ENCODE measurements at places on chromosomes 3 and 15. TPM values are rescaled to one million over a fixed set of nuclear protein-coding genes. Genes with fewer than 3 reads are reported as not detected.

The STAB1 gene
- polyA plus RNA-seq, result 0.10 TPM

The ACKR4 gene
- polyA plus RNA-seq, result 0.10 TPM

The TMEM207 gene
- not detected for polyA plus RNA-seq

The BHLHE40 gene
- polyA plus RNA-seq, result 64.4 TPM

DNA sequence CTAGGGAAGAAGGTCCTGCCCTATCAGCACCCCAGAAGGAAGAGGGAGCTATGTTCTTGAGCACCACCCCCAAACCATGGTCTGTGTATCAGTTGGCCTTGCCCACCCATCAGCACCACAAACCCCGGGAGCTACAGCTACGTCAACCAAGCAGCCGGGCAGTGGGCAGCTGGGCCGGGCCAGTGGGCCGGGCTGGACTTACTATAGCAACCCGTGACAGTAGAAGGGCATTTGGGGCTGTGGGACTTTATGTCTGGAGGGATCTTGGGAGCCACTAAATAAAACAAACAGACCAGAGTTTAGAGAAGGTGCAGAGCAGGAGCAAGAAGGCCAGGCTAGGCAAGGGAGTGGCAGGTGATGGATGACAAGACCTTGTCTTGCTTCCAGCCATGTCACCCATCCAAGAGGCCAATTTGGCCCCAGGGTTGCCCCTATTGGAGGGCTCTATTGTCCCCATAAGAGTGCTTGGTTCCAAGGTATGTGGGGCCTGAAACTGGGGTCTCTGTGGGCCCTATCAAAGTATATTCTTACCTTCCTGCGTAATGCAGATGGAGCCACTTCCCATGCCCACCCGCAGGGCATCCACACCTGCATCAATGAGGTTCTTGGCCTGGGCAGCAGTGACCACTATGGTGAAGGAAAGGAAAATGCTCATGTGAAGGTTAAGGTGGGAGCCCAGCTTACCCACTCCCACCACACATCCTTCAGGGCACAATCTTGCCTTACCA lies 3.2 kb downstream of the IMPDH2 start:
- DNase-seq, result no peak
